ENCODE measurements at places on chromosomes 5 and 9.

DNA sequence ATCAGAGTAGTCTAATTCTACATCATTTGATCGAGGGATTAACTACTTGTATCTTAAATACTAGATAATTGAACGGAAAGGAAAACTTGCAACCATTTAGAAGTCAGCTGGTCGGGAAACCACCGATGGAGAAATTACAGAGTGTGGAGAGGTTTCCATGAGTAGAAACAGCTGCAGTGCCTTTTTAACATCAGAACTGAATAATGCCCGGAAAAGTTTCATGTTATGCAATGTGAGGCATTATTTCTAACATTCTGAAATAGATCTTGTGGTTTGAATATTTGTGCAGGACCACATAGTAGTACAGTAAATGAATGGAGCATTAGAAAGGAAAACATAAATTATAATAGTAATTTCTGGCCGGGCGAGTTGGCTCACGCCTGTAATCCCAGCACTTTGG lies 88.1 kb upstream of the RNF180 start:
- DNase-seq: no peak

- no peak for DNase-seq
Measured at GRCh38 chr5:142540922-142541422, 144.9 kb downstream of the FGF1 start.

GRCh38 chr9:131773911-131774379 lies 34.1 kb upstream of the RAPGEF1 start:
- no peak for DNase-seq

DNA sequence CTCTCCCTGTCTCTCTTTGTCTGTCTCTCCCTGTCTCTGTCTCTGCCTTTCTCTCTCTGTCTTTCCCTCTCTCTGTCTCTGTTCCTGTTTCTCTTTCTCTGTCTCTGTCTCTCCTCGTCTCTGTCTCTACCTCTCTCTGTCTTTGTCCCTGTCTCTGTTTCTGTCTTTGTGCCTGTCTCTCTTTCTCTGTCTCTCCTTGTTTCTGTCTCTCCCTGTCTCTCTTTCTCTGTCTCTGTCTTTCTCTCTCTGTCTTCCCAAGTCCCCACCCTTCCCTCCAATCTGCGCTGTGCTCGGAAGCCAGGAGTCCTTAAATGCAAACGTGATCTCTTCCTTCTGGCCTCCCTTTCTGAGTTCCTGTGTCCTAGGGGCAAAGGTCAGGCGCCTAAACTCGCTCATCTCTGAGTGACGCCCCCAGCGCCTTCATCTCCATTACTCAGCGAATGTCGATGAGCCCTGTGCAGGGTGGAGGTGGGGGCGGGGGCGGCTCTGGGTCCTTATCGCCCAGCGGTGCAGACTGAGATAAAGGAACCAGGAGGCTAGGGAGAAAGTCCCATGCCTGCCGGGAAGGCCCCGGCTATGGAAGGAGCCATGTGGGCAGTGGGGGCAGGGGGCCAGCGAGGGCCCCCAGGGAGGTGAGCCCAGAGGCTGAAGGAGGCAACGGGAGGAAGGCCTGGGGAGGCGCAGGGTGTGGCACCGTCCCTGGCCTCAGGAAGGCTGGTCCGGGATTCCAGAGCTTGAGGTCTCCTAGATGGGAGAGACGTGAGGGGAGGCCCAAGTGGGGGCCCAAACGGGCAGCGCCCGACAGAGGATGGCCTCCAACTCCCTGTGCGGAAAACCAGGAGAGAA lies 1.5 kb upstream of the SLC6A19 start:
- DNase-seq: no peak

- no peak for DNase-seq
Measured at GRCh38 chr5:132469380-132470009, 21.1 kb downstream of the IRF1 start.

- DNase-seq: no peak
Measured at GRCh38 chr9:89430995-89431394, 66.9 kb downstream of the SEMA4D start.

GRCh38 chr5:142087920-142088679 lies 20.5 kb upstream of the NDFIP1 start:
- DNase-seq: no peak
